ACHN (cell line): ENCODE measurements at places on chromosomes 13 and 19.

DNA sequence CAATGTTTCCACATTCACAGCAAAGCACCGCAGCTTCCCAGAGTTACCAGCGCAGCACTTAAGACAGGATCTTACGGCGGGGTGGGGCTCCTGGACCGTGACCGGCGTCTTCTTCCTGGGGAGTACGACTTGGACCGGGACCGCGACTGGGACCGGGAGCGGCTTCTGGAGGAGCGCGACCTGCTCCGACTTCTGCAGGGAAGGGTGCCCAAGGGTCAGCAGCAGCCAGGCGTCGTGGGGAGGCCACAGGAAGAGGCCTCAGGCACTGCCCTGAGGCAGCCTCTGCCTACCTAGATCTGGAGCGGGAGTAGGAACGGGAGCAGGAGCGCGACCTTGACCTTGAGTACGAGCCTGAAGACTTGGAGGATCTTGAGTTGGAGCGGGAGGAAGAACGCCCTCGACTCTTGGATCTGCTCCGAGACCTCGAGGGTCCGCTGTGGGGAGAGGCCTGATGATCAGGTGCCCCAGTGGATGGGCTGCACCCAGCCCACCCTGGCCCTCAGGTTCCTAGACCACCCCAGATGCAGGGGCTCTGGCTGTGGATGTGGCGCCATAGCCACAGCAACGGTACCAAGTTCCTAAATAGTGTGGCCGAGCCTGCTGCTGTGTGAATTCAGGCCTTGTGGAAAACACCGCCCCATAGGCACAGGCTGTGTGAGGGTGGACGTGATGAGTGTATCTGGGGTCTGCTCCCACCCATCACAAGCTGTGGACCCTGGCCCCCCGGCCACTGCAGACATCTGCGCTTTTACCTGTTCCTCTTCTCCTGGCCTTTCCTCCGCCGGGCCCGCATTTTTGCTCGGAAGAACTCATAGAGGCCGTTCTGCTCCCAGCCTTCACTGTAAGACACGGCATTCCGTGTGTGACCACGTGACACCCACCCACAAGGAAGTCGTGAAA lies 21.9 kb downstream of the CHERP start:
- no peak for DNase-seq

GRCh38 chr13:93318534-93319254 lies 92.1 kb downstream of the GPC6 start:
- DNase-seq, result no peak

DNA sequence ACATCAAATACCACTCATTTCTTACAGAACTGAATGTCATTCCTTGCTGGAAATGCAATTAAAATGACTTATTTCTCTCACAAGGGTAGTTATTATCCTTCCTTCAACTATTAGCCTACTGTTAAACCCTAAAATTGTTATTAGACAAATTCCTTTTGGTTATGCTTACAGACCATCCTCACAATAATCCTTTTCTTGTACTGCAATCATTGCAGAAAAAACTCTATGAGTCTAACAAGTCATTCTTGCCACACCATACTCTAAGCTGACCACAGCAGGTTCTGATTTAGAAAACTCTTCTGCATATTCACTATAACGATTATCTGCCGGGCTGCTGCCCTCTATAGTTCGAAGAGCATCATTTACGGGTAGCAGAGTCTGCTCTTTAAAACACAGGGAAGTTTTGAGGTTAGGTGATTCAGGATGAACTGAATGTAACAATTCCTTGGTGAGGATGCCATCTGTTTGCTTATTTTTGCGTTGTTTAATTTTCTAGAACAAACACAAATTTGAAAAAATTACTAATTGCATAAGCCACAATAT lies 38.2 kb downstream of the MTMR6 start:
- peak; percentile 57 for DNase-seq

DNA sequence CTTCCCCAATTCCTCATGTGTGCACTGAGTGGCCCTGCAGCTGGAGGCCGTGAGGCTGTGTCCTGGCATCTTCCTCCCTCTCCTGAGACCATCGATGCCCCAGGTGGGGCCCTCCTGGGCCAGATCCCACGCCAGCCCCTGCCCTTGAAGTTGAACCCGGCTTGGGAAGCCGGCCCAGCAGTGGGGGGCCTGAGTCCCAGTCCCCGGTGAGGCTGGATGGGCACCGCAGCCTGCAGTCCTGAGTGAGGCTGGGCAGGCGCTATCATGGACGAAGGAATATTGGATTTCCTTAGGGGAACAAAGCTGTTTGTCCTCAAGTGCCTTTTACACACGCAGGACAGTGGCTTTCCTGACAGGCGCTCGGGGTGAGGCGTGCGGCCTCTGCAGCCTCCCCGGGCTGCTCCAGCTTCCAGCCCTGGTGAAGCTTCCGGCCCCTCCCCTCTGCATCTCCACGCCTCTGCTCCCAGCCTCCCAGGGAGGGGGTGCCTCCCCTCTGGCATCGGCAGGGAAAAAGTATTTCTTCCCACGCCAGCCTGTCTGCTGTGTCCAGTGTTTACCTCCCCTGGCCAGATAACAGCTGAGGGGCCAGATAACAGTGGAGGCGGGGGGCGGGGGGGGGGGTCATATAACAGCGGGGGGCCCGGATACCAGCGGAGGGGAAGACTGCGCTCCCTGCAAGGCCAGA lies 159.5 kb downstream of the KDM4B start:
- DNase-seq, result no peak

DNA sequence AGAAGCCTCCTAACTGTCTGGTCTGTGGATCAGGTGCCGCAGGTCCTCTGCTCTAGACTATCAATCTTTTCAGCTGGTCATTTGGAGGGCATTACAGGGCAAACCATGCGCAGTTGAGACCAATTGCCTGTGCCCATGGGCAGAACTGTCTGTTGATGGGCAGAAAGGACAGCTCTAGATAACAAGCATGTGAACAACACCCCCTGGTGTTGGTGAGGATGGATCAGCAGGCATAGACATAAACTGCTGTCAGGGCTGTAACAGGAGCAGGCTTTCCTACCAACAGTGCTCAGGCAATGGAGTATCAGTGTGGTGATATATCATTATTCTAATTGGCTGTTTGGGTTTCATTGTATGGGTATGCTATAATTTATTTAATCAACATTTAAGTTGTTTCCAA lies 104.7 kb upstream of the KL start:
- DNase-seq, result peak; percentile 70

GRCh38 chr13:114259974-114260373 lies 21.4 kb upstream of the UPF3A start:
- DNase-seq, result no peak

- peak; percentile 85 for DNase-seq
Measured at GRCh38 chr13:61276401-61276800, 139.2 kb downstream of the PCDH20 start.
